ENCODE measurements at places on chromosomes 4 and X.
A peak's percentile ranks its signal among the peaks of the same experiment; 100 is the strongest.

DNA sequence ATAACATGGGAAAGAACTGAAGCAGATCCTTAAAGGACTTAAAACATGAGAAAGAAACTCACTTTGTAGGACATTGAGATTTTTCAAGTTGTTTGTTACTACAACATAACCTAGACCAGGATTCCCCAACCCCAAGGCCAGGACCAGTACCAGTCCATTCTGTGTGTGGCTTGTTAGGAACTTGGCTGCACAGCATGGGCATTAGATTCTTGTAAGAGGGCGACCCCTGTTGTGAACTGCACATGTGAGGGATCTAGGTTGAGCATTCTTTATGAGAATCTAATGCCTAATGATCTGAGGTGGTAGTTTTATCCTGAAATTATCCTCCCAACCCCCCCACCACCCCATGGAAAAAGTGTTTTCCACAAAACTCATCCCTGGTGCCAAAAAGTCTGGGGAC is 566.1 kb downstream of the KCTD8 start:
- no peak for DNase-seq

GRCh38 chr4:87442889-87443288 is 20.5 kb downstream of the NUDT9 start:
- no peak for DNase-seq

- DNase-seq, result no peak
Measured at GRCh38 chrX:75061701-75062100, 94.4 kb downstream of the ABCB7 start.

- DNase-seq, result no peak
Measured at GRCh38 chr4:19309378-19309777, 942.3 kb upstream of the SLIT2 start.

- no peak for DNase-seq
Measured at GRCh38 chr4:37537484-37537883, 148.7 kb downstream of the RELL1 start.

- no peak for DNase-seq
Measured at GRCh38 chrX:47283015-47283771, 50.4 kb downstream of the USP11 start.

DNA sequence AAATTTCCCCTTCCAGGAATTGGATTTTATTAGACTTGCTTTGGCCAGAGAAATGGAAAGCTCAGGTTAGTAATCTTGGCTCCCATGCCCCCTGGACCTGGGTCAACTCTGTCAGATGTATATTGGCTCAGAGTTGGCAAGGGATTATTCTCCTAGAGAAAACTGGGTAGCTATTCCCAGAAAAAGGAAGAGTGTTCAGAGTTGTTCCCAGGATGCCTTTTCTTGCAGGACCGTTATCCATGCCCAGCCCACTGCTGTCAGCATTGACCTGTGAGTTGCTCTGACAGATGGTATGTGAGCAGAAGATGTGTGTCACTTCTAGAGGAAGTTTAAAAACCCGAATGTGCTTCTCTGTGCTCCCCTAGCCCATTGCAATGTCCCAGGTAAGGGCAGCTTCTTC is 509.9 kb upstream of the ZFP42 start:
- no peak for DNase-seq

GRCh38 chrX:64842492-64842891 is 133.8 kb downstream of the ZC4H2 start:
- DNase-seq, result no peak

GRCh38 chrX:121389976-121390714 is 342.7 kb downstream of the GLUD2 start:
- peak; percentile 2 for DNase-seq

Measured in AG04449 (cell line).